ENCODE measurements at places on chromosomes 6 and 20.
A peak's percentile ranks its signal among the peaks of the same experiment; 100 is the strongest.

DNA sequence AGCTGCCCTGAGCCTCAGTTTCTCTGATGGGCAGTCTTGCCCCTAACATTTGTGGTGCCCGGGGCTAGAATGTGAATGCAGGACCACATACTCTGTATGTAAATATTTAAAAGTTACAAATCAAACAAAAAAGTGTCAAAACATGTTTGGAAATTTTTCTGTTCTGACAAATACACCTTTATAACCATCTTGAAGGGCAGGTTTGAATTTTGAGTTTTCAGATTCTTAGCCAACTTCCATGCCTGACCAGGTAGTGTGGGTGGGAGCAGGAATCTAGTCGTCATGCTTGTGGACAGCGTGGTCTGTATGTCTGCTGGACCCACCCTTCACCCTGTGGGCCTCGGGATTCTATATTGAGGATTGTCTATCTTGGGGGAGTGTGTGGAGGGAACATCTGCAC is 325.1 kb downstream of the SOX4 start:
- no peak for DNase-seq

DNA sequence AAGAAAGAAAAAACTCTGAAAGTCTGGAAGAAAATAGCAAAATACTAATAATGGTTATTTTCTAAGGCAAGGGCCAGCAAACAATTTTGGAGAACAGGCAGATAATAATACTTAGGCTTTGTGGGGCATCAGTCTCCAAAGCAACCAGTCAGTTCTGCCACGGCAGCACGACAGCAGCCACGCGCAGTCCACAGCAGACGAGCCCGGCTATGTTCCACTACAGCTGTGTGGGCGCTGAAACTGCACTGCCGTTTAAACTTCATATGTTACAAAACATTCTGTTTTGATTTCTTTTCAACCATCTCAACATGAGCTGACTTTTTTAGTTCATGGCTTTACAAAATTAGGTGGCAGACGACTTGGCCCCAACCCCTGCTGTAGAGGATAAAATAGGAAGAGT is 29.9 kb downstream of the MRS2 start:
- DNase-seq, result no peak

GRCh38 chr6:111939902-111940301 is 66.7 kb upstream of the FYN start:
- no peak for DNase-seq

DNA sequence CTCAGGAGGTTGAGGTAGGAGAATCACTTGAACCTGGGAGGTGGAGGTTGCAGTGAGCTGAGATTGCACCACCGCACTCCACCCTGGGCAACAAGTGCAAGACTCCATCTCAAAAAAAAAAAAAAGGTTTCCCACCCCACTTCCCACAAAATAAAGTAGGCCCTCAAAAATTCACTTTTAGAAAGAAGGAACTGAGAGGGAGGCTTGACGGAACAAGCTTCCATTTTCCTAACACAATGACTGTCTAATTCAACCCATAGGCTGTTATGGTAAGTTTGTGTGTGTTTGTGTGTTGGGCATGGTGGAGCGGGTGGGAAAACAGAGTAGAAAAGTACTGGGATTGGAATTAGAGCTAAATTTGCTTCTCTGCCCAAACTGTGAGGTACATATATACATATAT is 98.4 kb upstream of the MAN1A1 start:
- DNase-seq, result no peak

GRCh38 chr6:165704045-165704748 is 41.2 kb upstream of the PDE10A start:
- no peak for DNase-seq

DNA sequence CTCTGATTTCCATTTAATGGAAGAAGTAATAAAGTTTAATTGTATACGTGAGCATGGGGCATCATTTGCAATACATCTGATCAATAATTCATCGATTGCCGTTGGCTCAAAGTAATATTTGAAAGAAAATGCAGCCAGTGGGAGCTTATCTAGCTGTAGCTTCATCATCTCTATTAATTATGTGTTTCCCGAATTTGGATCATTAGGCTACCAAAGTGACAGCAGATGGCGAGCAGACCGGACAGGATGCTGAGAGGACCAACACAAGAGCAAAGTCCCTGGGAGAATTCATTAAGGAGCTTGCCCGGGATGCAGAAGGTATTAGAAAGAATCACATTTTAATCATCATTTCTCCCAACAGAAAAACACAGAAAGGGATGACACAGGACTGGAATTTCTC is 327.1 kb downstream of the ARHGAP18 start:
- DNase-seq, result no peak

DNA sequence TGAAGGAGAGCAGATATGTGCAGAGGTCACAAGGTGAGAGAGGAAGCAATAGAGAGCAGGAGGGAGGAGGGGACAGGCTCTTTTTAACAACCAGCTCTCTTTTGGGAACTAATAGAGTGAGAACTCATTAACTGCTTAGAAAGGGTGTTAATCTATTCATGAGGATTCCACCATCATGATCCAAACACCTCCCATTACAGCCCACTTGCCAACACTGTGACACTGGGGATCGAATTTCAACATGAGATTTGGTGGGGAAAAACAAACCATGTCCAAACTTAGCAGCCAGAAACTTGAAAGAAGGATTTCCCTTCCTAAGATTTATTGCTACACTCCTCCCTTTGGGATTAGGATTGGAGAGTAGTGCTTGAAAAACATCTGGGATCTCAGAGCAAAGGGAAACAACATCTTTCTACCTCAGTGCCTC is 135.5 kb upstream of the PLCB4 start:
- no peak for DNase-seq

GRCh38 chr6:13461805-13462204 is 25.6 kb downstream of the GFOD1 start:
- peak; percentile 44 for DNase-seq

DNA sequence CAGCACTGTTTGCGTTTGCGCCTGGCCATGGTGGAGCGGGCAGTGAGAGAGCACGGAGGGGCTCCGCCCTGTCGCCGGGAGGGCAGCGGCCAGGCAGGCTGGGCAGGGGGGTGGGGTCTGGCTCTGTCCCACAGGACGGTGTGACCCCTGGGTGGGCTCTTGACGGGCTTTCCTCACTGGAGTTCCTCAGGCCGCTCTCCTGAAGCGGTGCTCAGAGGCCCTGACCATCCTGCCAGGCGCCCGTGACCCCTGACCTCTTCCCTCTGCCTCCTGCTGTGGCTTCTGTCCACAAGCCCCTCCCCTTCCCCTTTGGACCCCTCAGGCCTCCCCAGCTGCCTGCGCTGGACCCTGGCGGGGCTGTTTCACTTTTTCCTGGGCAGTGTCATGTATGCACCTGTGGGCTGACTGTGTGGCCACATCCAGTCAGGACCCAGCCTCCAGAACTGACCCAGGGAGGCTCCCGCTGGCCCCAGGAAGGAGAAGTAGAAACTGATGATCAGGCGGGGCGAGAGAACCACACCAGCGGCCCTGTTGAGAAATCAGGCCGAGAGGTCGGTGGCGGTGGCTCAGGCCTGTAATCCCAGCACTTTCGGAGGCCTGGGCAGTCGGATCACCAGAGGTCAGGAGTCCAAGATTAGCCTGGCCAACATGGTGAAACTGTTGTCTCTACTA is 1.2 kb downstream of the OGFR start:
- DNase-seq, result no peak

- DNase-seq, result no peak
These were observed 46.4 kb downstream of the TAF4 start for GRCh38 chr20:62019144-62019805.

GRCh38 chr6:137291441-137291840 is 72.3 kb upstream of the IFNGR1 start:
- no peak for DNase-seq

GRCh38 chr6:150925590-150925928 is 60.1 kb downstream of the MTHFD1L start:
- DNase-seq, result no peak

GRCh38 chr6:24274441-24275083 is 83.3 kb downstream of the DCDC2 start:
- no peak for DNase-seq

DNA sequence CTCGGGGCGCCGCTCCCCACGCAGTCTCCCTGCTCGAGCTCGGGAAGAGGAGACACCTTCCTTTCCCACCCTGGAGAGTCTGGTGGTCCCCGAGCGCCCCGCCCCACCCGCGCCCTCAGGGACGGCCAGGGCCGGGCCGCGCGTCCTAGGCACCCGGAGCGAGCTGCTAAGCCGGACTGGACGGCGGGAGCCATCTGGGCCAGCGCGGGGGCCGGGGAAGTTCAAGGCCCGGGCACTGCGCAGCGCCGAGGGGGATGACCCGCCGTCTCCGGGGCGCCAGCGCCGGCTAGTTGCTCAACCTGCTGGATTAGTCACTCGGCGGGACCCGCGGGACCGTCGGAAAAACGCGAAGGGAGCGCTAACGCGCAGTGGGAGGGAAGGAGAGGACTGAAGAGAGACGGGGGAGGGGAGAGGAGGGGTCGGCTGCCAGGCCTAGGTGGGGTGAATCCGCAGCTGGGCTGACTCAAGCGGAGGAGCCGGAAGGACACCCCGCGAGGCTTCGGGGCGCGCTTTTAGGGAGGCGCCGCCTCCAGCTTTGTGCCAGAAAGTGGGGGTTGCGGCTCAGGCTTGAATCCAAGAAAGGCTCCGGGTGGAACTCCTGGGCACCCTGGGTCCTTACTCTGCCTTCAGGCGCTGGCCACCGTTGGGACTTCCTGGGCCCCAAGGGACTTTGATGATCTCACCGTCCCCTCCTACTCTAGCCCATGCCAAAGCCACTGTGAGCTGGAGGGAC is 75.7 kb upstream of the FOXP4 start:
- DNase-seq, result no peak

GRCh38 chr6:107550906-107551305 is 61.0 kb downstream of the SOBP start:
- DNase-seq, result no peak

DNA sequence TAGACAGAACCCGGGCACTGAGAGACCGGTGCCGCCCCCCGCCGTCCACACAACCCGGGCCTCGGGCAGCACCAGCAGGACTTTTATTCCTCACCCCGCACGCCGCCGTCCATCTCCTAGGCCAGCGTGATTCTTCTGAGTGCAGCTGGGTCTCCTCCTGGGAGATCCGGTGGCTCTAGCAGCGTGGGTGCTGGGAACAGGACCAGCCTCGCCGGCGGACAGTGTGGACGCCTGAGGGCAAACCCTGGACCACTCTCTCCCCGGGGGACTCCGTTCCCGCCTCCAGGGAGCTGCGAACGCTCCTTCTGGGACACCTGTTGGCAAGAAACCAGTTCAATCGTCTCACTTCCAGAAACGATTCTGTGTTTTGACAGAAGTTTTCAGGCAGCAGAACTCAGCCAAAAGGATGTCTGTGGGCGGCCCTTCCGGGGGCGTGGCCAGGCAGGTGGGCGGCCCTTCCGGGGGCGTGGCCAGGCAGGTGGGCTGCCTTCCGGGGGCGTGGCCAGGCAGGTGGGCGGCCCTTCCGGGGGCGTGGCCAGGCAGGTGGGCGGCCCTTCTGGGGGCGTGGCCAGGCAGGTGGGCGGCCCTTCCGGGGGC is 130.7 kb downstream of the DLL1 start:
- no peak for DNase-seq

GRCh38 chr6:40112350-40112749 is 178.1 kb upstream of the MOCS1 start:
- DNase-seq, result no peak

- no peak for DNase-seq
These were observed 1.6 kb downstream of the KIAA0408 start for GRCh38 chr6:127457456-127458064.

DNA sequence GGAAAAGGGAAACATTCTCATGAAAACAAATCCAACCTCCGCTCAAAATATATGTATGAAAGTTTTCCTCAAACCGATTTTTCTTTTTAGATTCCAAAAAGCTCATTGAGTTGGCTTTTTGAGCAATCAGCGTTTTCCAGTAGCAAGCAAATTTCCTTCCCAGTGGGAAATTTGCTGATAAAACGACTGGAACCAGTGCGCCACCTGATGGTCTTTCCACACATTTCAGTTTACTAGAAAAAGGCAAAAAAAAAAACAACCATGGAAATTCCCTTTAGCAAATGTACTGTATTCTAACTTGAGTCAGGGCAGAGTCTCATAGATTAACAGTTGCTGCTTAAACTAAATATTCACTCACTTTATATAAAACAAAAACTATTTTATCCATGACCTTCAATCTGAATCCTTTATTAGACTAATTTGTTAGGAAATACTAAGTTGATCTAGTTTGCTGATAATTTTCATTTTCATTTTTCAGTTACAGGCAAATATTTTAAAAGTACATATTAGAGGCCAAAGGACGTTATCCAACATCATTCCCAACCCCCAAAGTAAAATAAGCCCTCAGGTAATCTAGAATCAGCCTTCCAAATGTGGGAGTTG is 271.5 kb downstream of the FOXA2 start:
- DNase-seq, result no peak

DNA sequence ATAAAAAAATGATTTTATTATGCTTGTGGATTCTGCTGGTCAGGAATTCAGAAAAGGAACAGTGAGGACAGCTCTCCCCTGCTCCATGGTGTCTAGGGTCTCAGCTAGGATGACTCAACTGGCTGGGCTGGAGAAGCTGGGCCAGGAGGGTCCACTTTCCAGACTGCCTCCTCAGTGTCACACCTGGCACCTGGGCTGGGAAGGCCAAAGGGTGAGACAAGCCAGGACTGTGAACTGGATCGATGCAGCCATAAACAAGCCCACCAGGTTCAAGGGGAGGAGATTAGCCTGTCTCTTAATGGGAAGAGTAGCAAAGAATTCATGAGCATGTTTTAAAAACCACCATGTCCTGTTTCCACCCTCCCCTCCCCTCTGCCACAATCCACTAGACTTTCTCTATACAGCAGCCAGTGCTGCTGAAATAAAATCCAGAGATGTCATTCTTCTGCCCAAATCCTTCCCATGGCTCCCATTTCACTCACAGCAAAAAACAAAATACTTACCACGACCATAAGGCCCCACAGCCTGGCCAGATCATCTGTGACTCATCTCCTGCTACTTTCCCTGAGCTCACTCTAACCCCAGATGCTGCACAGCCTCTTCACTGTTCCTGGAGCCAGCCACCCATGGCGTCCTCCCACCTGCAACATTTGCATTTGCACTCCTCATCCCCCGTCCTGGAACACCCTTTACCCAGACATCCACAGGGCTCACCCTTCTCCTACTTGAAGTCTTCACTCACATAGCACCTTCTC is 13.8 kb downstream of the SPTLC3 start:
- peak; percentile 32 for DNase-seq

GRCh38 chr20:33147299-33147698 is 20.7 kb upstream of the BPIFA2 start:
- DNase-seq, result no peak

DNA sequence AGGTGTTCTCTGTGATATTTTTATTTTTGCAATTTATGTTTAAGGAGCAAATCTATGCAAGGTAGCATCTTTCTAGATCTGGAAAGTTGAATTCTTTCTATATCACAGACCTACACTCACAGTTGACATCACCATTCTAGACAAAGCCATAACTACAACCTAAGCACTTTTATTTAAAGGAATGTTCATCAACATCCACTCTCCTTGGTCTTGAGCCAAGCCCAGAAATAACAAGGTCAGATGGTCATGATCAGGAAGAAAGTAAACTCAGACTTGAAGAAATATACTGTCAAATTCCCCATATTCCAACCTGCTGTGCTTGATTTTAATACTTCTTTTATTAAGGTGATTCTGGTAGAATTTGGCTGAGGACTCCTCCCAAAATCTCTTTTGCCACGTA is 32.2 kb downstream of the MMUT start:
- no peak for DNase-seq

Data from H54 (cell line).